Activated CD4-positive, alpha-beta T cell treated with anti-CD3 and anti-CD28 coated beads for 4 hours (primary cell): ENCODE measurements at places on chromosomes 1 and 21.
A peak's percentile ranks its signal among the peaks of the same experiment; 100 is the strongest.

- no peak for DNase-seq
These were observed 17.6 kb downstream of the INTS3 start for GRCh38 chr1:153745417-153745816.

DNA sequence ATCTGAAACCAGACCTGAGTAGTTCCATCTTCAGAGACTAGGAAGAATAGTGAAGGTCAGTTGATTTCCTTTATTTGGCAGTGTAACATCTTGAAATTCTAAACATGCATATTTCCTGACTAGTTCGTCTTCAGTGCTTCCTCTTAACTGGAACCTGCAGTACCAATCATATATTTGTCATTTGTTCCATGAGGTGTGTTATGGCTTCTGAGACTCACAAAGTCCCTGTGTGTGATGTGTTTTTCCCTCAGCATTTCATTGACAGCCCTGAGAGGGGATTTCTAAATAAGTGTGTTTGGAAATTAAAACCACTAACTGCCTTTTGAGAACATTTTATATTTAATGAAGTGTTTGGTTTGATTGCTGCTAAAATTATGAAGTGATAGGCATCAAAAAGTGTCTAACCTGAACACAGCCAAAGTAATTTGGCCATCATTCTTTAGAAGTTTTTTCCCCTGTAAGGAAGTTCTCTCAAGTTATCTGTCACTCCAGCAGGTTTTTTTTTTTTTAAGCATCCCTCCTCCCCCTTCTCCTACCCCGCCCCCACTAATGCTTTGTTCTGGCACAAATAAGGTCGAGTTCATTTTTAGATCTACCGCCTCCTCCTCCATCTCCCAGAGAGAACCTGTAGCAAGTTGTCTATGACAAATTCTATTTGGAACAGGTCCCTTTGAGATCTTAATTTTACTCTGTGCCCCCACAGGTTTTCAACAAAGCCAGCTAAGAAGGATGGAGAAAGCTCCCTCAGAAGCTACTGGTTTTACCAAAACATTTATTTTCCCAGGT, 61.4 kb downstream of the TMEM200B start:
- DNase-seq, result peak; percentile 19

DNA sequence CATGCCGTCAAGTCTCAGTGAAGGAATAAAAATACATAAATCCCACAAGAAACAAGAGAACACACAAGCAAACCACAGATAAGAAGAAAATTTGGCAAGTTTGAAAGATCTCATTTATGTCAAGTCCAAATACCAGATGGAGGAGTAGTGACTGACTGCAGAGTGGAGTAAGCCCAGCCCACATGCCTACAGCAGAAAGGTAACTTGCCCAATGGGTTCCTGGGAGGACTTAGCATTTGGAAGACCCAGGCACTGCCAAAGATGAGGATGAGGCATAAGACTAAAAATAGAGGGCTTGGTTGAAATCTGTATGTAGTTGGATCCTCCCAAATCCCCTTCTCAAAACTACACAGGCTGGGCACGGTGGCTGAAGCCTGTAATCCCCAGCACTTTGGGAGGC, 70.8 kb downstream of the ZNF648 start:
- DNase-seq, result no peak

GRCh38 chr1:226457307-226457712, 49.4 kb upstream of the PARP1 start:
- DNase-seq, result peak; percentile 29

- peak; percentile 59 for DNase-seq
These were observed 55.5 kb downstream of the FOXO6 start for GRCh38 chr1:41416552-41417334.

DNA sequence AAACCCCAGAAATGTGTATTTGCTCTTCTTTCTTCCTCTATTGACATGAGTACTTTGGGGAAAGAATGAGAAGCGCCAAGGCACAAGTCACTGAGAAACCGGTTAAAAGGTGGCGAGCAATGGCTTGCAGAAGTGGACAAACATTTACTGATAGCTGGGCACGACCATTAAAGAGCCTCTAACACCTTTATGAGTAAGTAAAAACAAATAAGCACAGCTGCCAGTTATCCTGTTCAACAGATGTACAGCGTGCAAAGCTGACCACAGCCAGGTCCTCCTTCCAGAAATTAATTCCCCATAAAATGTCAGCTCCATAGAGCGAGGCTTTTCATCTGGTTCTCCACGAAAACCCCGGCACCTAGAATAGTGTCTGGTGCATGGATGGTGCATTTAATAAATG, 72.7 kb downstream of the CAPZB start:
- DNase-seq, result no peak

DNA sequence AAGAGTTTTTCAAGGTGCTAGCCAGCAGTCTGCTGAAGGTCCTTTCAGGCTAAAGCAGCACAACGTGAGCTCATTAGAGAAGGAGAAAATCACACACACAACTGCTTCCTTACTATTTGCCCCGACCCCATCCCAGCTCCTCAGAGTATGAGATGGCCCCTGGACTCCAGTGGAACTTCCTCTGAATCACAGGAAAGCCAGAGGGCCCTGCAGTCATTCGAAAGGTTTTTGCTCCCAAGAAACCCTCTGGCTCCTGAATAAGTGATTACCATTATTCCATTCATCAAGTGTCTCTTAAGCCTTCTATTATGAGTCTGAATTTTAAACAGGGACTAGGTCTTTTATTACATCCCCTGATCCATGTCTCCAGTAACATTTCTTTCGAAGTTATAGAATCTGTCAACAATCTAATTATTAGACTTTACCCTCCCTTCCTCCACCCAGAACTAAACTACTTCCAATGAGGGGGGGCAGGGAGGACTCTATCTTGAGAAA, 14.6 kb downstream of the SIPA1L2 start:
- no peak for DNase-seq

GRCh38 chr1:171172471-171172870, 12.6 kb upstream of the FMO2 start:
- DNase-seq, result no peak

GRCh38 chr1:92411511-92411910, 75.2 kb downstream of the GFI1 start:
- DNase-seq, result peak; percentile 25

DNA sequence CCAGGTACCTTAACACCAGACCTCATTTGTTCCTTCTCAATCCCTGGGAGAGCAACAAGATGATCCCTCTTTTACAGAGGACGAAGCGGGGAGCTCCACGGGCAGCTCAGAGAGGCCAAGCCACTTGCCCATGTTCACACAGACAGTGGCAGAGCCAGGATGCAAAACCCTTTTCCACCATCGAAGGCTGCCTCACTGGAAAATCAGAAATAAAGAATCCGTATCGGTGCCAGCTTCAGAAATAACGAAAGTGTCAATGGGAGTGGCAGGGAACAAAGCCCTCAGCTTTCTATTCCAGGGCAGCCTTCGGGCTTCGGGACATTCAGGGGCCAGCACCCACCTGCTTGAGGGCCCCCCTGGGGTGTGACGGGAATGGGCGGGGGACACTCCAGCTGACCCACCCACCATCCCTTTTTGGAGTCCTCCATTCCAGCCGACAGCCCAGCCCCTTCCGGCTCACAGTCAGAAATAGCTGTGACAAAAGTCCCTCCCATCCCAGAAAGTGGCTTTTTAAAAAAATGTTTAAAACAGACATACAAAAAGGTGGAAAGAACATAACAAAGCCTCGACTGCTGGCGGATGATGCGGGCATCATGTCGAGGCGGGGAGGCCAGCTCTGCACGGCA, 6.0 kb downstream of the IFFO2 start:
- DNase-seq, result no peak

DNA sequence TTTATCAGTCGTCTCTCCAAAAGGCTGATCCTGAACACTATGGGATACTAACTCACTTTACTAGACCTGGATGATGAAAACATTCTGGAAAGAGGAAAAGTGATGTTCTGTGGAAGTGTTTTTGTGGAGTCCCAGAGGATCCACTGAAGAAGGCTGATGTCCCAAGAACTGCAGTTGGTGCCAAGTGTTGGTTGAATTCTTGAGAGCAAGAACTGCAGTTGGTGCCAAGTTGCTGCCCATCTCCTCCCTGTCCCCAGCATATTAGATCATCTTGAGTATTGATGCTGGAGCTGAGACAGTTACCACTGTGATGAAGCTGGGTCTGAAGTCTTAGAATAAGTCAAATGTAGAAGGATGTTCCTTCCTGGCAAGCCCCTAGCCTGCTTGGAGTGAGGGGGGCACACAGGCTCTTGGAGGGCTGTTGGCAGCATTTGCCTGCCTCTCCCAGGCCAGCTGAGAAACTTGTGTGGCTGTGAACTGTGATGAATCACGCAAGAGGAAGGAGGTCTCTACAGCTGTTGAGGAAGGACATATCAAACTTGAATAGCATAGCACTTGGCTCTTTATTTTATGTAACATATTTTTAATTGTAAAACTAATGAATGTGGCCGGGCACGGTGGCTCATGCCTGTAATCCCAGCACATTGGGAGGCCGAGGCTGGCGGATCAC, 48.1 kb downstream of the DNAJC6 start:
- DNase-seq, result no peak

GRCh38 chr1:90591970-90592356, 125.1 kb downstream of the BARHL2 start:
- no peak for DNase-seq

GRCh38 chr1:41745022-41745421, 173.7 kb downstream of the HIVEP3 start:
- no peak for DNase-seq

- DNase-seq, result no peak
These were observed 225.8 kb upstream of the RUNX1 start for GRCh38 chr21:35274923-35275322.

DNA sequence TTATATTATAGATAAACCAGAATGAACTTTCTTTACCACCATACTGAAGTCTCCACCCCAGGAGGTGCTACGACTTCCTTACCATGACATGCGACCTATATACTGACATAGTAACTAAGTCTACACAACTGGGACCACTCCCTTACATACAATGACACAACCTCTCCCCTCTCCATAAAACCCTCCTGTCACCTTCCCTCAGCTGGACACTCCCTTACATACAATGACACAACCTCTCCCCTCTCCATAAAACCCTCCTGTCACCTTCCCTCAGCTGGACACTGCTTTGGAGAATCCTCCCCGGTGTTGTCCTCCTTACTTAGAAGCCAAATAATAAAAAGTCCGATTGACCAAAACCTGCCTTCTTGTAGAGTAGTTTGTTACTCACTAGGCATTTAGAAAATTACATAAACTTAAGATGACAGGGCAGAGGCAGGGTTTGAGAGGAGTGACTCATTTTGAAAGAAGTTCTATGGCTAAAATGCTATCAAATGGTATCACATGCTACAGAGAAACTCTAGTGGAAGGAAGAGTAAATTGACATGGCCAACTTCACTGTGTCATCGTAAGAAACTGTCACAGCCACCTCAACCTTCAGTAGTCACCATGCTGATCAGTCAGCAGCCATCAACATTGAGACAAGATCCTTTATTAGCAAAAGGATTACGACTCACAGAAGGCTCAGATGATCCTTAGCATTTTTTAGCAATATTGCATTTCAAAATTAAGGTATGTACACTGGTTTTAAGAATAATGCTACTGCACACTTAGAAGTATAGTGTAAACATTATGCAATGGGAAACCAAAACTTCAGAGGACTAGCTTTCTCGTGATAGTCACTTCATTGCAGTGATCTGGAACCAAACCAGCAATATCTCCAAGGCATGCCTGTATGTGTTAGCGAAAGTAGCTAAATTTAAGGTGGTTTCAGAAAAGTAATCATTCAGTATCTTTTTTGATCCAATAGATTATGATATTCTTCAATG, 56.4 kb downstream of the AHCTF1 start:
- DNase-seq, result no peak

- DNase-seq, result no peak
These were observed 10.0 kb upstream of the LBR start for GRCh38 chr1:225437710-225438437.

DNA sequence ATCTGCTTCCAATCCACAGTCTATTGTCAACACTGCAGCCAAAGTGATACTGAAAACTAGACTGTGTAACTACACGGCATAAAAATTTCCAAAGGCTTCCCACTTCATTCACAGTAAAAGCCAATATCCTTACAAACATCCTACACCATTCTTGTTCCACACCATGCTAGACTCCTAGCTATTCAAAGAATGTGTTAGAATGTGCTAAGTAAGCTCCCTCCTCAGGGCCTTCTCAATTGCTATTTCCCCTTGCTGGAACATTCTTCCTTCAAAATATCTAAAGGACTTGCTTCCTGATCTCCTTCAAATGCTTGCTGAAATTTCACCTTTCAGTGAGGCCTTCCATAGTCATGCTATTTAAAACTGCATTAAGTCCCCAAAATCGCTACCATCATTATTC, 228.1 kb downstream of the AKT3 start:
- DNase-seq, result no peak

GRCh38 chr1:201376464-201377374, 761 bp downstream of the TNNT2 start:
- DNase-seq, result no peak

DNA sequence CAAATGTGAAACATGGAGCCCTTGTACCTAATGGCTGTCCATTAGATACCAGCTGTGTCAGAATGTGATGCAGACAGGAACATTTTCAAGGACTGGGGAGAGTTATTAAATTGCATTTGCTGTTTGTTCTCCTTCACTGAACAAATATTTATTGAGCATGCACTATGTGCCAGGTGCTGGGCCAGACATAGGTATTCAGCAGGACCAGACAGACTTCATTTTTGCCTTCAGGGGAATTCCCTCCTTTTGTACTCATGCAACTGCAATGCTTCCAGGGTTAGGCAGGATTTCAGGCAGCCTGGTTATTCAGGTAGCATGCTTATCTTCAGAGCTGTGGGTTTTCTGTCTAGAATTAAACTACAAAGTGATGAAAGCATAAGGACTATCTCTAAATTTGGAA, 64.2 kb upstream of the SMYD2 start:
- no peak for DNase-seq

DNA sequence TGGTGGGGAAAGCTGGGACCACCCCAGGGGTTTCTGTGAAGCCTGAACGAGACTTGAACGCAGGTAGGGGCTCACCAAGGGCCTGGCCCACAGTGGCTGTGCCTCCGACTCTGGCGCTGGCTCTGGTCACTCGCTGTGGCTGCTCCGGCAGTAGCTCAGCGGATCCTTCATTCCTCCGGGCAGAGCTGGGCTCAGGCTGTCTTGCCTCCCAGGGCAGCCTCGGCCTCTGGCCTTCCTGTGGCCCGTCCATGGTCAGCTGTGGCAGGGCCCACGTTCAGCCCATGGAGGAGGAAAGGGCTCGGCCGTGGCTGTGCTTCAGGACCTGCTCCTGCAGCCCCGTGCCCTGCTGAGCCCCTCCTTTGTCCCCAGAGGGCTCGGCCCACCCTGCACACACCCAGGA, 162.9 kb upstream of the C1orf174 start:
- DNase-seq, result no peak

DNA sequence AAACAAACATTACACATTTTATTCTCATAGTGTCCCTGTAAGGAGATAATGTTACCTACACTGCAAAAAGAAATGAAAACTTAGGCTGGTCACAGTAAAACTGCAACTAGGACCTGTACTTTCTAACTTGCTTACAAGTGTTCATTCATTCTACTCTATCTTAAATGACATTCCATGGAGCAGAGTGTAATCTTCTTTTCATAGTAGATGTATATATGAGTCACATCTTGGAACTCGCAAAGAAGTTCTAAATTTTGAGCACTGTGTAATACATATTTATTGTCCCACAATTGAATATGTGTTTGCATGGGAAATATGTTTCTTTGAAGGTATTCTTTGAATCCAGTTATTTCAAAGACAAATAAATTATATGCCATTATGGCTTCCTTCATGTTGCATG, 1258.5 kb upstream of the ADGRL2 start:
- no peak for DNase-seq
